ENCODE measurements at places on chromosomes 3 and 15. TPM values are rescaled to one million over a fixed set of nuclear protein-coding genes. Genes with fewer than 3 reads are reported as not detected.

DNA sequence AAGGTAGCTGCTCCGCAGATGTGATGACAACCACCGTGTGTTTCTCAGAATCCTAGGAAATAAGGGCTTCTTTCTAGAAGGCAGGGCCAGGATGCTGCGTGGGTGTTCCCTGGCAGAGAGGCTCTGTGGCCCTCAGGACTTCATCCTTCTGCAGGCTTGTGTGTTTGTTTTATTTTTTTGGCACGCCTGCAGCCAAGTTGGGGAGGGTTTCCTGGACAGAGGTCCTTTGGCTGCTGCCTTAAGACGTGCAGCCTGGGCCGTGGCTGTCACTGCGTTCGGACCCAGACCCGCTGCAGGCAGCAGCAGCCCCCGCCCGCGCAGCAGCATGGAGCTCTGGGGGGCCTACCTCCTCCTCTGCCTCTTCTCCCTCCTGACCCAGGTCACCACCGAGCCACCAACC is at the start of gene CLEC3B:
Gene CLEC3B (plus strand): TSS at position 266 of the 400 bp plus-strand sequence. CDS start 60 bp downstream, at position 326.
- no peak for ATAC-seq

GRCh38 chr3:164832216-164832615 is 246.1 kb downstream of the SI start:
- peak; percentile 31 for ATAC-seq

DNA sequence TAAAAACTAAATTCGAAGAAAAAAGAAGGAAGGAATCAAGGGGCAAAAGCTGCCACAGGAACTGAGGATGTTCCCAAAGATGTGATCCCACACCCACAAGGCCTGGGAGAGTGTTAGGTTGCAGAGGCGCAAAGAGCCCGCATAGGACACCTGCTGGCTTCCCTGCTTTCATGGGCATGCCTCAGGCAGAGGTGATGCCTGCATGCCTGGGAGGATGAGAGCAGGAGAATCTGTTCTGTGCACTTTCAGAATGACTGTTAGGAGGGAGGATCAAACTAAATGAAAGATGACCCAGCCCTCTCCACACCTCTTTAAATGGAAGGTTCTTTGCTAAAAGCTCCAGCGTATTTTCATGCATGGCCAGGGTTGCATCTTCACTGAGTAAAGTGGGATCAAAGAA is 162.4 kb downstream of the PLCL2 start:
- peak; percentile 19 for ATAC-seq

The GOLGA6A gene
- 2.2 TPM for total RNA-seq

All from motor neuron (in vitro differentiated cells).